ENCODE measurements at places on chromosomes 6 and 20. TPM values are rescaled to one million over a fixed set of nuclear protein-coding genes. Genes with fewer than 3 reads are reported as not detected.

Gene DEFB132
- not detected for total RNA-seq

Gene CMTR1
- 27.5 TPM for total RNA-seq

Gene ALDH5A1
- total RNA-seq = 17.2 TPM

Gene TRIM10
- total RNA-seq = 0.25 TPM

Gene KIAA1755
- 2.5 TPM for total RNA-seq

Gene SEMG1
- total RNA-seq = not detected

Gene ENPP4
- 22.1 TPM for total RNA-seq
